ENCODE measurements at places on chromosomes 3 and 15.

DNA sequence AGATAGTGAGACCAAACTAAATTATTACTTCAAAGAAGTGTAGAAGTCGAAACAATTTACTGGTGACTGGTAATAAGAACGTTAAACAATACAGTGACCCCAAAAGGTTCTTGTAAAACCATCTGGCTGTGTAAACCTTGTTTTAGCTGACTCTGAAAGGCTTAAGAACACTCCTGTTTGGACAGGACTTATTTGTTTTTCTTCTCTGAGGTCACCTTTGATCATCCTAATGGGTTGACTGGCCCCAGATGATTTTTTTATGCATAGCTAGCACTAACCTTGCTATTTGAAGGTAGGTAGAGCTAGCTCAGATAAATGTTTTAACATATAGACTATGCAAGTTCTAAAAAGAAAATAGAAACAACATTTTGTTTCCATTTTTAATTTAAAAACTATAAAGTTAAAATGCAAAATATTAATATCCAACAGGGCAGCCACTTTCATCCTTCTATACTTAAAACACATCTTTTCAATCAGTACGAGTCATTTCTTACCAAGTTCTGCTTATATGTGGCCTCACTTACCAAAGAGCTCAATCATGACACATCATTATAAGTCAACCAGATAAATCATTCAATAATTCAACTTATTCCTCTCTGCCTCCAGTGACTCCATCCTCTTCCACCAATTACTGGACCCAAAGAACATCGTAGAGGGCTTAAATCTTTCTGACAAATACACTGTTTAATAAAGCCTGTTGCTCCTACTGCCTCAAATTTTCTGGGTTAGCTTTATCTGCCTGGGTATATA is 158.8 kb downstream of the SSR3 start:
- peak; percentile 54 for DNase-seq

DNA sequence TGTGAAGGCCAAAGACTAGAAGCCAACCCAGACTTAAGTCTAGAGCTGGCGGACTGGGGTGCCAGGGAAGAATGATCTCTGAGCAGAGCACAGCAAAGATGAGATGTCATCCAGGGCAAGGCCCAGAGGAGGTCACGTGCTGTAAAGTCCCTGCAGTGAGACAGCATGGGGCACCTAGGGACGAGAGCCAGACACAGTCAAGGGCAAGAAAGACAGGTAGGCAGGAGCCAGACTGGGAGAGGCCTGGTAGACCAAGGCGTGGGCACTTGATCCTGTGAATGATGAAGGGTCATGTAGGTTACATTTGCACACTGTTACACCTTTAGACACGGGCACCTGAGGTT is 379.7 kb upstream of the PROK2 start:
- no peak for DNase-seq

- DNase-seq = no peak
These were observed 283.3 kb downstream of the FEZF2 start for GRCh38 chr3:62090066-62090465.

GRCh38 chr3:127794402-127794801 is 27.9 kb downstream of the MGLL start:
- DNase-seq = peak; percentile 22

- no peak for DNase-seq
These were observed 4.6 kb downstream of the SEMA7A start for GRCh38 chr15:74428970-74429780.

DNA sequence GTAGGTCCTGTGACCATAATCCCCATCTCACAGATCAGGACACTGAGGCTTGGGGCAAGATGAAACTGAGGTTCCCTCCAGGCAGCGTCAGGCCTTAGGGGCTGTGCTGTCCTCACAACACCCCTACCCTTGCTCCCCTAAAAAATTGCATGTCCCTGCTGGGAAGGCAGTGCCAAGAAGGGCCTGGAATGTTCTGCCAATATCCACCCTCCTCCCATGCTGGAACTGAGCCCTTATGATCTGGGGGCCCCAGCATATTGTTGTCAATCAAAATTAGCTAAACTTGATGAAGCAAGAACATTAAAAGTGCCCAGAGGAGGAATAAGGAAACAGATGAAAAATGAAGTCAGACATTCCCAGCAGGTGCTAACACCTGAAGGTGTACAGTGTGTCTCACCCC is 13.4 kb upstream of the RTP3 start:
- no peak for DNase-seq

- DNase-seq = peak; percentile 72
These were observed 28.5 kb downstream of the BTLA start for GRCh38 chr3:112470788-112471187.

DNA sequence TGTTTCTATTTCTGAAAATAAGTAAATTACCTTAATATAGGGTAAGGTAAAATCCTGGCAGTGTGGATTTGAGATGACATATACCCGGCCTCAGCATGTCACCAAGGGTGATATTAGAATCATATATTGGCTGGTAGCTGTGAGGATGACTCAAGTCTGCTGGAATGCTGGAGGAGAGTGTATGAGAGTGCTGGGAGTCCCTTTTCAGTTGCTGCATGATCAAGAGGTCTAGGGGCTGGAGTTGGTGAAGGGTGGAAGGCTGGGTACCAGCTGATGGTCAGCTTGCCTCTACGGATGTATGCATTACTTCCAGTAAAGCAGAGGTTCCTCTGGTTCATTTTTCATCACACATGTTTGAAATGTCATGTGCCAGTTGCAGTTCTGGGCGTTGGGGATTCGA is 40.6 kb downstream of the SLC25A26 start:
- DNase-seq = peak; percentile 46

GRCh38 chr15:52331490-52332240 is 36.1 kb upstream of the MYO5C start:
- peak; percentile 69 for DNase-seq

DNA sequence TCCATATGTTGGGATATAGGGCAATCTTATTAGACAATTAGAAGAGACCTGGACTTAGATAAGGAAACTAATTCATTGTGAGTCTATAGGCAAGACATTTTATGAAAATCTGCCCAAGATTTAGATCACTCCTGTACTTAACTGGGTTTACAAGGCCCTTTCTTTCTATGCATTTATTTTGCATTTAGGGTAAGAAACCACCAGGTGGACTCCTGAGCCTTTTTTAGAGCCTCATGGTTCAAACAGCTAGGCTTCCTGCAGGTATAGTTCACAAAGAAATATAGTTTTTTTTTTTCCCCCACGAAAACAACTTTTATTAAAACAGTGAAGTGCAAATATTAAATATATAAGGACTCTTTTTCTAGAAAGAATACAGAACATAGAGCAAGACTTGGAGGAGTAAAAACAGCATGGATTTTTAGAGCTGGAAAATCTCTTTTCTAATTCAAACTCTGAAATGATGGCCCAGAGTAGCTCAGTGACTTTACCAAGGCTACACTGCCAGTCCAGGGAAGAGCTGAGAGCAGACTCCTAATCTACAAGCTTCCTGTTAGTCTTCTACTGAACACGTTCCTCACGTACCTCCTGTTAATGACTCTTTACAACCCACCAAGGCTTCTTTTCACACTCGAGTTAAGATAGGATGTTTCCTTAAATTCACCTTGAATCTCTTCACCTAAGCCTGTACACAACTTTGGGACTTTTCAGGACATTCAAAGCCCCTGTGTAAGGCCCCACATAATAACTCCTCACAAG is 400.9 kb upstream of the ATP11B start:
- DNase-seq = no peak

DNA sequence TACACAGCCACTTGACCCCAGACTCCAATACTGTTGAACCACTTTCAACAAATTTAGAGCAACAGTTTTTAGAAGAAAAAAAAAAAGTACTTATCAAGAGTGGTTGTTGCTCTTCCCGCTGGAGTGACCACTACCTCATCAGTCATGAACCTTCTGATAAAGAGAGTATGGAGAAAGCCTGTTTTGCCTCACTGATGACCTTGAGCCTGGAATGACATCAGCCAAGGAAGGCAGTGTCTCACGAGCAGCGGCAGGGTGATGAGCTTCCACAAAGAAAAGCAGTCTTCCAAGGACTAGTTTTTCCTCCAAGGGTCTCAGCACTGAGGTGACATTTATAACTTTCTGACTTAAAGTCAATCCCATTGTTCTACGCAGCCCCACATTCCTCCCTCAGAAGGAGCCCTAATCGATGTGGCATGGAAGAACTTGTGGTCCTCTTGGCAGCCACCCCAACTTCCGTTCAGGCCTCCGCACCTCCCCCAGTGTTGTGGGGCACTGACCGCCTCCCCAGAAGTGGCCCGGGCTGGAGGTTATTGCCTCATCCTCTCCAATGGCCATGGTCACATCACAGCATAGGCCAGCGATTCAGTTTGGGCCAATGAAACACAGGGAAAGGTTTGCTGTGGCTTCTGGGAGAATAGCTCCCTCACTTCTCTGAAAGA is 1.8 kb upstream of the CYP11A1 start:
- DNase-seq = no peak

DNA sequence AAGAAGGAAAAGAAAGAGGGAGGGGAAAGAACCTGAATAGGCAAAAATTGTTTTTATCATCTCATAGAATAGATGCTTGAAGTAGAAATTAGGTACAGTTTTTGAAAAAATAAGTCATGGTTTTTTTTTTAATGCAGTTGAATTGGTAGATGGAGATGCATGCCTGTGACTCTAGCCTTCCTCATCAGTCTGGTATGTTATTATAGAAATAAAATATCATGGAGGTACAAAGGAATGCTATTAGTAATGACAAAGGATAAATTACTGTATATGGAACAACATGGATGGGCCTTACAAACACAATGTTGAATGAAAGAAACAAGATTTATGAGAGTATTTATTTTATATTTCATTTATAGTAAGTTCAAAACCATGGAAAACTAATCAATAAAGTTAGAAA is 162.4 kb upstream of the GALNT15 start:
- DNase-seq = peak; percentile 79

GRCh38 chr3:53513556-53514190 is 19.3 kb downstream of the CACNA1D start:
- DNase-seq = peak; percentile 39

- DNase-seq = peak; percentile 53
These were observed 48.6 kb upstream of the C15orf39 start for GRCh38 chr15:75153087-75153486.

- peak; percentile 64 for DNase-seq
These were observed 808 bp downstream of the BCL6 start for GRCh38 chr3:187744169-187745151.

DNA sequence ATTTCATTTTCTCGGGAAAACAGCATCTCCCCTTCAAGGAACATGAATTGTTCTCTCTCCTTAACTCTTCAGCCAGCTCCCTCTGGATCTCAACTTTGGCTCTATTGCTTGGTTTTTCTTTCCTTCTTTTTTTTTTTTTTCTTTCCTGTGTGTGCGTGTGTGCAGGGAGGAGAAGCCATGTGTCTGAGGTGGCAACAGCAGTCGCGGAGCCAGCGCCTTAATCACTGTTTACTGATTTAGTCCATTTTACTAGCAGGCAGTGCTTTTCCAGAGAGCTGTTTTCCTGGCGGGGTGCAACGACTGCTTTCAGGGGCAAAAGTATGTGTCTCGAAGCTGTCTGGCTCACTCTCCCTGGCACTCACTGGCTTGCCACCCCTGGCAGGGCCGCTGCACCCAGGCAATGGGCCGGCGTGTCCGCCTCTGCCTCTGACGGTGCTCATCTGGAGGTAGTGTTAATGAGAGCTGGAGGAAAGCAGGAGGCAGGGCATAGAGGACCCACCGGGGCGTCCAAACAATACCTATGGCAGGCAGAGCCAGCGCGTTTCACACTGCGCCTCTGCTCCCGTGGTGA is 835.4 kb upstream of the NR2F2 start:
- DNase-seq = no peak

DNA sequence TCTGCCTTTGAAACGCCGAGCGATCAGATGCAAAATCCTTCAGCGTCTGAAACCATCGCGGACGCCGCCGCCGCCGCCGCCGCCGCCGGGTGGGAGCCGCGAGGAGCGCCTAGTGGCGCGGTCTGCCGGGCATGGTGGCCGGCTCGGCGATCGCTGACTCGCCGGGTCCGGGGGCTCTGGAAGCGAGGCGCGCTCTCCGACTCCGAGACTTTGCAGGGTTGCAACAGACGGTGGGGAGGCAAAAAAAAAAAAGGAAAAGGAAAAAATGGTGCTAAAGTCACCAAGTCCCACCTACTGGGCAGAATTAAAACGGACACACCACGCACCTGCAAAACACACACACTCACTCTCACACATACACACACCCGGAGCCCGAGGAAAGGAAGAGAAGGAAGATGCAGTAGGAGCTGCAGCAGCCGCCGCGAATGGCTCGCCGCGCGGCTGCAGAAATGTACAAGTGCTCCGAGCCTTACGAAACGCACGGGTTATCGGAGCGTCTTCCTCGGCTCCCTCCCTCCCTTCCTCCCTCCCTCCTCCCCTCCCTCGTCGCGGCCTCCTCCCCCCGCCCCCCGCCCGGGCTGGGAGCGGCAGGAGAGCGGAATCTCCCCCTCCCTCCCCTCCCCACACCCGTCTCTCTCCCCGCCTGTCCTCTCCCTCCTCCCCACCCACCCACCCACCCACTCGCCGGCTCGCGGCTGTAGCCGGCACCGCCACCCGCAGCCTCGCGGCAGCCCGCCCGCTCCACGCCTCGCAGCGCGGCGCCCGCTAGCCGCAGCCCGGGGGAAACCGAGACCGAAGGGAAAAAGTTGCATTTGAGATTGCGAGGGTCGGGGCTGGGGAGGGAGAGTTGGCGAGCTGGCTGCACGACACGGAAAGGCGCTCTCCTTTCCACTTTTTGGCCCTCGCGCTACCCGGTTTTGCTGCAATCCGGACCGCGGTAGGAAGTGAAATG is at the start of gene NTRK3:
TSS of gene NTRK3 (minus strand) at position 461 of the 952 bp plus-strand sequence. CDS start 586 bp downstream, outside the sequence.
- DNase-seq = peak; percentile 9

- no peak for DNase-seq
These were observed 58.7 kb downstream of the P2RY1 start for GRCh38 chr3:152893647-152894046.

DNA sequence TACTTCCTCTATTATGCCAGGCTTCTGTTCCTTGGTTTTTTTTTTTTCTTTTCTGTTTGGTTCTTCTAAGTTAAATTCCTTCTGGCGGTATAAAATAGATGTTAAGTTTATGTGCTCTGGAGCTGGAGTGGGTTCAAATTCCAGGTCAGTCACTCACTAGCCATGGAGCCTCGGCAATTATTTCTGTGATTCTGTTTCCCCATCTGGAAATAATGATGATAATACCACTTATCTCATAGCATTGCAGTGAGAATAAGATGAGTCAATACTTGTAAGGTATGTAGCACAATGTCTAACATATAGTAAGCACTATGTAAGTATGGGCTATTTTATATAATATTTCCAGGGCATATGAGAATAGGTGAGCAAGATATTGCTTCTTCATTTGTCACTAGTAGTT is 33.2 kb upstream of the ZDHHC23 start:
- DNase-seq = peak; percentile 45

DNA sequence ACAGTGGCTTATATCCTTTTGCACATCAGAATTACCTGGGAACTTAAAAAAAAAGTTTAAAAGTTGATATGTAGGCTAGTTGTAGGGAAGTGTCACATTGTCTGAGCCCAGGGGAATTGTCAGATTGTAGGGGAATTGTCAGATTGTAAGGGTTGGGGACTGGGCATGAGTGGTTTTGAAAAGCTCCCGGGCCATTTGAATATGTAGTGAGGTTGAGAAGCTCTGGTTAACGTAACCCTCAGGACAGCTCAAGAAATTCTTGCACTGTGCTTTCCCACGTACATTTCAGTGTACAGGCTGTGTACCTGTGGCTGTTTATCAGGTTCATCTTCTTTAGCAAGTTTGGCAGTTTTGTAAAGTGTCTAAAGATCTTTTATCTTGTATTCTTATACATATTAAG is 107.0 kb downstream of the FNDC3B start:
- DNase-seq = no peak

All from ELR (cell line).